ENCODE measurements at places on chromosomes 3 and 15.

DNA sequence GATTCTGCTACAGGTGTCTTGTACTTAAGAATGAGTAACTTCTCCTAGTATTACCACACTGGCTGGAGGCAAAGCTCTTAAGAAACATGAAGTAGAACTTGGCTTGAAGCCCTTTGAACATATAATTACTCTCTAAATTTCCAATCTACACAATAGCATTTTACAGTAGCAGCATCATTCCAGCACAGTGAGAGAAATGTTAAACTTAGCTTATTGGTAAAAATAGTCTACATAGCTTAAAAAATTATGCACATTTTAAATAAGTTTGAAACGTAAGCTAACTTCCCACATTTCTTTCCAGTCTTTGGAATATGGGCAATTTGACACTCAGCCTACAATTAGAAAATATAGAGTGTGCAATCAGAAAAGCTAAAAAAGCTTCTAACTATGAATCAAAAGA lies 32.8 kb upstream of the TOP2B start:
- DNase-seq: no peak

DNA sequence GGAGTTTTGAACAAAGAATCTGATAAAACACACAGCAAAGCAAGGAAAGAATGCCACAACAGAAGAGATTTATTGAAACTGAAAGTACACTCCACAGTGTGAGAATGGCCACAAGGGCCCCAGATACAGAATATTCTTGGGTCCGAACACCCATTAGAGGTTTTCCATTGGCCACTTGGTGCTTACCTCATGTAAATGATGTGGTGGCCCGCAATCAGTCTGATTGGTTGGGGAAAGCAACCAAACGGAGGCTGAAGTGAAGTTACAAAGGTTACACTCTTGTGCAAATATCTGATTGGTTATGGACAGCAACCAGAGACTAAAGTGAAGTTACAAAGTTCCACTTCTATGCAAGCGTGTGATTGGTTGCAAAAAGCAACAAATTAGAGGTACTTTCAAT lies 20.4 kb downstream of the NSUN3 start:
- DNase-seq: no peak

DNA sequence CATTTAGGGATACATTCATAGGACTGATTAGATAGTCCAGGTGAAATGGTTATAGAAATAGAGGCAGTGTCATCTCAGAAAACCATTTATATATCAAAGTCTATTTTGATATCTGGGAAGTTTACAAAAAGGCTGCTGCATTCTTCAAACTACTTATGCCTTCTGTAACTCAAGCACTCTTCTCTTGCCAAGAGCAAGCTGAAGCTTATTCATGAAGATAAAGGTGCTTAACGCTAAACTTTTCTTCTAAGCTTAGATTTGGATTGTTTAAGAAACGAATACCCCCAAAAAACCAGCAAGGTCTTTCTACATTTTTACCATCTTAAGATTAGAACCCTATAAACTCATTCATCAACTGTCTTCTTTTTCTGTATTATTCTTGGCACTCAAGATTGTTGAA lies 23.3 kb upstream of the USF3 start:
- DNase-seq: no peak

GRCh38 chr3:54668236-54668635 lies 259.6 kb downstream of the LRTM1 start:
- no peak for DNase-seq

DNA sequence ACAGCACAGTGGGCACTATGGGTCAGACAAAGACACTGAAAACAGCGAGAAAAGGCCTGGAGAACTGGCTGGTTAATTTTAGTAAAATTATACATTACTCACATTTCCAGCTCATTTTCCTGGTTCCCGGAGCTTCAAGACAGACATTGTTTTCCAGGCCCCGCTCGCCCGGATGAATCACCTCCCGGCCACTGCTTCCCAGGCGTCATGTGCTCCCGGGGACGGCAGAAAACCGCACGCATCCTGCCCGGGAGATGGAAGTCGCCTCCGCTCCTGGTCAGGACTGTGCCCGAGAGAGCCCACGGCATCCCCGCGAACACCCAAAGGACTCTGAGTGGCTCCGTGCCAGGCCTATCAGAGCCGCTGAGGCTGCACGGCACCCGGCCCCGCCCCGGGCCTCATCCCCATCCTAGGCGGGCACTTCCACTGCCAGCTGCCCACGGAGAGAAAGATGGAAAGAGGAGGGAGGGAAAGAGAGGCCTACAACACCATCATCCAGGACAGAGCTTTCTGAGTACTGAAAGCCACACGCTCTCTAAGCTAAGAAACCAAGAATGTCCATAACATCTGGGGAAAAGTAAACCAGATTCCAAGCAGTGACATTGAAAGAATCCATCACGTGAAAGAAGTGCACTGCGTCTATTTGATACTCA lies 75.1 kb downstream of the VGLL4 start:
- no peak for DNase-seq

DNA sequence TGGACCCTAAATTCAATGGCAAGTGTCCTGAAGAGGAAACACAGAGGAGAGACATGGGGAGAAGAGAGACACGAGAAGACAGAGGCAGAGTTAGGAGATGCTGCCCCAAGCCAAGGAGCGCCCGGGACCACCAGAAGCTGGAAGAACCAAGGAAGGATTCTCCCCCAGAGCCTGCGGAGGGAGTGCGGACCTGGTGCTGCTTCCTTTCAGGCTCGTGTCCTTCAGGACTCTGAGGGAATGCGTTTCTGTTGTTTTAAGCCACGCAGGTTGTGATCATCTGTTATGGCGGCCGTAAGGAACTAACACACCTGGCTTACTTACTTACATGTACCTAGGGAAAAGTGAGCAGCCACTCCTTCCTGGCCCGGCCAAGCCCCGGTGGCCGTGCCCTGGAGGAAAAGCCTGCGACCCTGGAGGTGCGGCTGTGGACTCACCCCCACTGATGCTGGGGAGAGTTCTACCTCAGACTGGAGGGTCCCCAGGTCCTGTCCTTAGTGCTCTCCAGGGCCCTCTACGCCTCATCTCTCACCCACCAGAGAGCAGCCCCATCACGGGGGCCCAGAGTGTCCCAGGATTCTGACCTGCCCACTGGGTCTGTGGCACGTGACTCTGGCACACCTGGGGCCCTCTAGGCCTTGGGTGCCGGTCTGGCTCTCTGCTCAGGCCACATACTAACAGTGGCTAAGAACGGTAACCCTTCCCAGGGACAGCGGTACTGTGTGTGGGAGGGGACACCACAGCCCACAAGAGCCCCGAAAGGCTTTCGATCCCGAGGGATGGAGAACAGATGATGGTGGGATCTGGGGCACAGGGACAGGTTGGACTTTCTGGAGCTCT lies 61.8 kb downstream of the ITGA11 start:
- DNase-seq: no peak

GRCh38 chr3:40169983-40170382 lies 139.5 kb upstream of the EIF1B start:
- no peak for DNase-seq

GRCh38 chr3:13616359-13616758 lies 67.4 kb downstream of the FBLN2 start:
- no peak for DNase-seq
